ENCODE measurements at places on chromosomes 4 and X.

- DNase-seq = no peak
Measured at GRCh38 chr4:78796526-78796925, 20.4 kb downstream of the BMP2K start.

- DNase-seq = no peak
Measured at GRCh38 chrX:82692991-82693390, 815.1 kb upstream of the POU3F4 start.

GRCh38 chr4:24180586-24180985 is 290.7 kb upstream of the PPARGC1A start:
- DNase-seq = no peak

GRCh38 chr4:100517864-100518341 is at the start of gene EMCN:
Gene EMCN (minus strand): TSS chr4:100518022. CDS start chr4:100517914, 108 bp downstream.
- DNase-seq = no peak

DNA sequence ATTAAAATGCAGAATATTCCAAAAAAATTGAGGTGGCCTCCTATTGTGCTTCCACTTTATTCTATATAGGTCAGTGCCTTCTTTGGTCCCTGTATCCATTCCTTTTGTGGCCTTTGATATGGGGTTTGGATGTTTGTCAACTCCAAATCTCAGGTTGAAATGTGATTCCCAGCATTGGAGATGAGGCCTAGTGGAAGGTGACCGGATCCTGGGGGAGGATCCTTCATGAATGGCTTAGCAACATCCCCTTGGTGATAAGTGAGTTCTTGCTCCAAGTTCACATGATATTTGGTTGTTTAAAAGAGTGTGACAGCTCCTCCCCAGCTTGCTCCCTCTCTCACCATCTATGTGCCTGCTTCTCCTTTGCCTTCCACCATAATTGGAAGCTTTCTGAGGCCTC is 380.6 kb downstream of the INPP4B start:
- no peak for DNase-seq

- DNase-seq = no peak
Measured at GRCh38 chrX:78573630-78574029, 85.5 kb downstream of the RTL3 start.

DNA sequence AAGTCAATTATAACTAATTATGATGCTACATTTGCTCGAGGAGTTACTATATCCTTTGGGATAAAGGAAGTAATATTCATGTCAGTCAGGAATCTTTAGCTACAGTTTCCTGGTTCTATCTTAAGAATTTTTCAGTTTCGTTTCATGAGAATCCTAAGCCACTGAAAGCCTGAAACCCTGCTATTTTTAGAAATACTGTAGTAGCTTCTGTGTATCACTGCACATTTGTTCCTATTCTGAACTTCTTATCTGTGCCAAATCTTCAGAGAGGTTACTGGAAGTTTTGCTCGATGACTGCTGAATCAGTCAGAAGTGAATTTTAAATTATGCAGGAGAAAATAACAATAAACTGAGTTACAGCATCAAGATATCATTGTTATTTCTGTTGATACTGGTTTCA is 249.2 kb downstream of the TENM3 start:
- no peak for DNase-seq

DNA sequence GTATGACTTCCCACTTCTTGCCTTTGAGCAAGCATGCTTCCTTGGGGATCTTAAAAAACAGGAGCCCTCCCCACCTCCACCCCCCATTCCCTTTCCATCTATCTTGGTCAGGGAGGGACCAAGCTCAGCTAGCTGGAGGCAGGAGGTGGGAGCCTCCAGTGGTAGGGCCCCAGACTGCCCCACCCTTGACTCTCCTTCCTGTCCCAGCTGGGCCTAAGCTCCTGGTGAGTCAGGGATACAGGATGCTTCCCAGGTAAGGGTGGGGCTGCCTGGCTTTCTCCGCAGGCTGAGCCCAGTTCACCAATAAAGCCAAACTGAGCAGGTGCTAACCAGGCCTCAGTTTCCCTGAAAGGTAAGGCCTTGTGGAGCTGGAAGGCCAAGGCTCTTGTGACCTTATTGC is 15.2 kb downstream of the EFNB1 start:
- no peak for DNase-seq

- no peak for DNase-seq
Measured at GRCh38 chr4:57291911-57292310, 181.7 kb upstream of the IGFBP7 start.

GRCh38 chr4:78032929-78033328 is 24.2 kb upstream of the FRAS1 start:
- DNase-seq = no peak

GRCh38 chr4:41940834-41941233 is 5.6 kb downstream of the TMEM33 start:
- DNase-seq = no peak

- DNase-seq = no peak
Measured at GRCh38 chrX:142238536-142238935, 33.4 kb upstream of the MAGEC2 start.

GRCh38 chr4:72326692-72327632 is 242.1 kb downstream of the ADAMTS3 start:
- DNase-seq = no peak

GRCh38 chr4:15848191-15848842 is 70.2 kb downstream of the CD38 start:
- DNase-seq = no peak

GRCh38 chr4:69568787-69569186 is 70.7 kb downstream of the UGT2A2 start:
- no peak for DNase-seq

DNA sequence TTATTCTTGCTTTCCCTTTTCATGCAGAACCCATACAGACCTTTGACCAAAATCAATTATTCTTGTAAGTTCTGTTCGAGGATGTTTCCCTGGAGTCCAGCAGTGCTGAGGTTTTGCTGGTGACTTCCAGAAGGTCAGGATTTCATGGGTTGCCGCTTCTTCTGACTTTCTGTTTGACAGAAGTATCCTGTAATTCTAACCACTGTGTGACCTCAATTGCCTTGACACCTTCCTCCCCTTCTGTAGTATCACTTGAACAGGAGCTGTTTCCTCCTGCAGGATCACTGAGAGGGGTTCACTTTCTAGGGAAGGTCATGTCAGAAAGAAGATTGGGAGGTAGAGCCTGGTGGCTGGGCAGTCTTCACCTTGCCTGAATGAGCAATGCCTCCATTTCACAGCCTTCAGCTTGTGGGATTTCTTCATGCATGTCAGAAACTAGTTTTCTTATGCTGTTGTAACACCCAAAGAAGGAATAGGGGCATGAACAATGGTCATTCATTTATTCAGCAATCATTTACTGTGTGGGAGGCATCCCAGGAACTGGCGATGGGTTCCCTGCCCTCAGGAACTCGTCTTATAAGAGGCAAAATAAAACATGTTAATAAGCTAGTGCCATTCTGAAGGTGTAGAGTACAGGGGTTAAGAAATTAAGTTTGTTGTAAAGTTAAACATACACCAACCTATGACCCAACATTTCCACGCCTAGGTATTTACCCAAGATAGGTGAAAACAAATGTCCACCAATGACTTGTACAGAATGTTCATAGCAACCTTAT is 205.9 kb downstream of the SOWAHB start:
- no peak for DNase-seq

GRCh38 chr4:83054928-83055327 is 19.9 kb downstream of the COPS4 start:
- no peak for DNase-seq

DNA sequence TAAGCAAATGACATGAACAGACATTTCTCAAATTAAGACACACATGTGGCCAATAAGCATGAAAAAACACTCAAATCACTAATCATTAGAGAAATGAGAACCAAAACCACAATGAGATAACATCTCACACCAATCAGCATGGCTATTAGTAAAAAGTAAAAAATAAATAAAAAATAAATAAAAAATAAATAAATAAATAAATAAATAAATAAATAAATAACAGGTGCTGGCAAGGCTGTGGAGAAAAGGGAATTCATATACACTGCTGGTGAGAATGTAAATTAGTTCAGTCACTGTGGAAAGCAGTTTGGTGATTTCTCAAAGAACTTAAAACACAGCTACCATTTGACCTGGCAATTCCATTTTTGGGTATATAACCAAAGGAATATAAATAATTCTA is 167.1 kb upstream of the CNKSR2 start:
- DNase-seq = no peak

- no peak for DNase-seq
Measured at GRCh38 chr4:141127884-141128283, 5.4 kb downstream of the RNF150 start.

- DNase-seq = no peak
Measured at GRCh38 chr4:118746251-118746919, 61.2 kb downstream of the METTL14 start.

DNA sequence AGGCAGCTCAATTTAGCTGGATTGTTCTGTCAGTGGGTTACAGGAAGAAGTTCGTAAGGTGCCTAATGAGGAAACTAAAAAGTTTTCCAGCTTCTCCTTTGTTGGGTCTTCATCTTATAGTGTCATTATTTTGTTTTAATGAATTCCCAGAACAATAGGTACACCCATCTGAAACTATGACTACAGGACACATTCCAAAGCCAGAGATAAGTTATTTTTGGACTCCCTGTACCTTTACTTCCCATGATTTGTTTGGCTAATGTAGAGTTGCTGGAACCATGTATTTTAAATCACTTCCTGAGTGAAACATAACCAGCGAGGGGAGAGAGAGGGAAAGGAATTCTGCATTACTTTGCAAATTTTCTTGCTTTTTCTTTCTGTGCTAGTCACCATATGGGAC is 114.0 kb downstream of the CLCN5 start:
- no peak for DNase-seq

DNA sequence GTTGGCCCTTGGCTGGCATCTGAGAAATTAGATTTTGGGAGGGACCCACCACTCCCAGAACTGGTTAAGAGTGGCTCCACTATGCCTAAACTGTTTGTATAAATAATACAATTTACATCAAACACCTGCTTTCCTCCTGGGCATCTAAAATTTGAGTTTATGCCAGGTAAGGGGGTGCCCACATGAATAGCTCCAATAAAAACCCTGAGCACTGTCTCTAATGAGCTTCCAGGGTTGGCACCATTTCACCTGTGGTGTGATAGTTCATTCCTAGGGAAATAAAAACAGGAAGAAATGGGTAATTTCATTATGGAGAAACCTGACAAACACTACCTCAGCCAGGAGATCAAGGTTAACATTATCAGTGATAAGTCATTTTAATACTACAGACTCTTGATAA is 119.7 kb downstream of the FRYL start:
- DNase-seq = no peak

DNA sequence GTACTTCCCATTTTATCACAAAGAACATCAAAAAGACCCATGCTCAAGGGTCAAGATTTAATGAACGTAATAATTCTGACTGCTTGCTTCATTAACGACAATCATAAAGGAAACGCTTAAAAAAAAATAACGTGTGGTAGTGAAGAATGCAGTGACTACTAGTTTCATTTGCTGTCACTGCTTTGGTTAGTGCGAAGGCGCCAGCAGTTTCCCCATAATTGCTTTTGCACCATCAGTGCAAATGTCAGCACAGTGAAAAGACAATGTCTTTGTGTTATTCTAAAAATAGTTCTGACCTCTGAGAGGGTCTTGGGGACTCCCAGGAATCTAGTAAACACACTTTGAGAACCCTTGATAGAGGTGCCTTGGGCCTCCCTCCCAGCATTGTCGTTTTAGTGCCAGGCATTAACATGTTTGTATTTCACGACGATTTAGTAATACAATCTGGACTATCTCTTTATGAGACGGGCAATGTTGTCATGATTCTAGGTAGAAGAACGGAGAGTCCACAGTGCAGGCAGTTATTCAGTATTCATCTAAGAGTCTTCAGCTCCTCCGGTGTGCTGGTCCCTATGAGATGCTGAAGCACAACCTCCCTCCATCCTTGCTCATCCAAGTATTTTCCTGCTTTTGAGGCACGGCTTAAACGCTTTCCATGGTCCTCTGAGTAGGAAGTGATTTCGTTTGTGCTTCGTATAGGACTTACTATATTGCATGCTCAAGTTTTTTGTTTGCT is 71.0 kb downstream of the AFF1 start:
- DNase-seq = no peak

- DNase-seq = no peak
Measured at GRCh38 chr4:142598132-142598531, 248.0 kb downstream of the INPP4B start.

DNA sequence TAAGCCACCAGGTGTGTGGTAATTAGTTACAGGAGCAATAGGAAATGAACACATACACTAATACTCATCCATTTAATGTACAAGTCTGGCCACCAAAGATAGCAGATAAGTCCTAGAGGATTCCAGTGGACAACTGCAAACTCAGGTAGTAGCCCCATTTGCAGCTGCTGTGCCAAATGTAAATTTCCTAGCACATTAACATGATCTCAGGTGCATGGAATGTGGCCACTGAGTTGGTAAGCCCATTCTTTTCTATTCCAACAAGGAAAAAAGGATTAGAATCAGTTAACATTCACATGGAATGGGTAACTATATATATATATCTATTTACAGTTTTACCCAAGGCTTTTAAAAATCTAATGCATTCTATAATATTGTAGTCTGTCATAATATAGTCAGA is 23.3 kb upstream of the FRAS1 start:
- no peak for DNase-seq

DNA sequence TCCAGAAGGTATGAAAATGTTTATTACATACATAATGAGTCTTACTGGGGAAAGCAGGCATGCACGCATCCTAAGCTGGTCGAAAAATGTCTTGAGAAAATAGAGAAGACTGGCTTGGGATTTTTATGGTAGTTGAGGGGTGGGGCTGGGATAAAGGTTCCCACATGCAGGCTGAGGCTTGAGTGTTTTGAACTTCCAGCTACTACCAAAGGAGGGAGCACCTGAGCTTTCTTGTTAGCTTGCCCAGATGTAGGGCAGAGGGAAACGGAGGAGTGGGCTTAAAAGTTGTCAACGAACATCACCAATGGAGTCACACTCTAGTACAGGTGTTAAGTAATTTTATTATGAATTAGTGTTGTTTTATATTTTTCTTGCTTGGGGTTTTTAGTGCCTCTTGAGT is 39.6 kb upstream of the SRPX start:
- no peak for DNase-seq

DNA sequence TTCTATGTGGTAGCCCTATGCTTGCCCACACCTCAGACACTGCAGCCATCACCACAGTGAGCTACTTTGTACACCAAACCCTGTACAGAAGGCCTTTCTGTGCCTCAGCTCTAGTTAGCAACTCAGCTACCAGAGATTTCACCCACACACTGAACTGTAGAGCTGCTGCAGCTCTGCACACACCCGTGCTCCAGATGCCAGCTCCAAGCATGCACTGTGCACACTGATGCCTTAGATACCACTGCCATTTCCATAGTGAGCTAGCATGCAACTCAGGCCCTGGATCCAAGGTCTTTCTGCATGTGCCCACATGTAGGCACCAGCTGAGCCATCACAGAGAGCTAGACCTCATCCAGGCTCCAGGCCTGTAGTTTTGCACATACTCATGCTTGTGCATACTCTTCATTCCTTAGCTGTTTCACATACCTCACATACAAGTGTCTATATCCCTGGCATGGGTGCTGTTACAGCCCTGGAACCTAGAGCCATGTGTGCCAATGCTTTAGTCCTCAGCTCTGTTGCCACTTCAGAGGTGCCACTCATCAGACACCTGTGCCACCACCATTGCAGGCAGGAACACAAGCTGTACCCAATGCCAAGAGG is 423.5 kb upstream of the NDST3 start:
- DNase-seq = no peak

All from mesenteric fat pad (tissue), 1 donor.